ENCODE measurements at places on chromosomes 16 and 17. TPM values are rescaled to one million over a fixed set of nuclear protein-coding genes. Genes with fewer than 3 reads are reported as not detected.

Gene KRTAP4-9
- total RNA-seq, result not detected

Gene CDH1
- total RNA-seq, result not detected

Gene GP1BA
- total RNA-seq, result not detected

Gene CES5A
- total RNA-seq, result not detected

Gene ABCC12
- not detected for total RNA-seq

Gene KRTAP2-3
- not detected for total RNA-seq

Gene NPIPA2
- total RNA-seq, result 0.71 TPM

Gene CYGB
- total RNA-seq, result not detected

Gene TNFRSF17
- total RNA-seq, result not detected

Gene MYH2
- total RNA-seq, result not detected

GRCh38 chr16:65037556-65037955 is 84.3 kb downstream of the CDH11 start:
- DNase-seq, result no peak

DNA sequence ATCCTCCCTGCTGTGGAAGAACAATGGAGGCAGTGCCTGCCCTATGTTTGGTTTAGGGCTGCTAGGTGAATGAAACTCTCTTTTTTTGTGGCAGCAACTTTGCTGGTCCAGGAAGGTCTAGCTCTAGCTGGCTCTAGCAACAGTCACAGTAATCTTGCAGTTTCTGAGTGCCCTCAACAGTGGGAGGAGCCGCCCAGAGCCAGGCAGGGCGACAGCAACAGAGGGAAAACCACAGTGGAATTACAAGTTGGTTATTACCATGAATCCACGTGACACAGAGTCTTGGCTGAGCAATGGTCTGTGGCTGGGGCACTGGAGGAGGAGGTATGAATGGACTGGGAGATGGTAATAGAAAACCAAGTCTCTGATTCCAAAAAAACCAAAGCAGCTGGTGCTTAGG is 10.3 kb downstream of the HSPB9 start:
- DNase-seq, result peak; percentile 87

DNA sequence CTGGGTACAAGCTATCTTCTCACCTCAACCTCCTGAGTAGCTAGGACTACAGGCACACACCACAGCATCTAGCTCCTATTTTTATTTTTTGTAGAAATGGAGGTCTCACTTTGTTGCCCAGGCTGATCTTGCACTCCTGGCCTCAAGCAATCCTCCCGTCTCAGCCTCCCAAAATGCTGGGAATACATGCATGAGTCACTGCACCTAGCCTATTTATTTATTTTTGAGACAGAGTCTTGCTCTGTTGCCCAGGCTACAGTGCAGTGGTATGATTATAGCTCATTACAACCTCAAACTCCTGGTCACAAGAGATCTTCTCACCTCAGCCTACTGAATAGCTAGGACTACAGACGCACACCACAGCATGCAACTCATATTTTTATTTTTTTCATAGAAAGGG is 40.1 kb upstream of the RGS9 start:
- no peak for DNase-seq

DNA sequence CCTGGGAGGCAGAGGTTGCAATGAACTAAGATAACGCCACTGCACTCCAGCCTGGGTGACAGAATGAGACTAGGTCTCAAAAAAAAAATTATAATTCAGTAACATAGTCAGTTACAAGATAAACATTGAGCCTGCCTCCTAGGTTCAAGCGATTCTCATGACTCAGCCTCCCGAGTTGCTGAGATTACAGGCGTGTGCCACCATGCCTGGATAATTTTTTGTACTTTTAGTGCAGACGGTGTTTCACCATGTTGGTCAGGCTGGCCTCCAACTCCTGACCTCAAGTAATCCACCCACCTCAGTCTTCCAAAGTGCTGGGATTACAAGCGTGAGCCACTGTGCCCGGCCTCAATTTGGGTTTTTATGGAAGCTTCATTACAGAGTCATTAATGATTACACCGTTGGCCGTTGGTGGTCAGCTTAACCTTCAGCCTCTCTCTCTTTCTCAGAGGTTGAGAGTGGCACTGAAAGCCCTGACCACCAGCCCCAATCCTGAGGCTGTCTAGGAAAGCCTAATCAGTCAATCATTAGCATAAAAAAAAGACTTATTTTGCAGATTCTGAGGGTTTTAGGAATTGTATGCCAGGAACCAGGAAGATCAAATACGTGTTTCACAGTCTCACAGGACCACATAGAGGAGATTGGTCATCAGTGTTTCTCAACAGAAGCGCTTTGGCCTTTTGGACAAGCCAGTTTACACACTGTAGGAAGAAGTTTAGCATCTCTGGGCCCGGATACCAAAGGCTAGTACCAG is 1.3 kb upstream of the LRRC37A3 start:
- DNase-seq, result peak; percentile 6

GRCh38 chr16:68227850-68228553 is 7.9 kb downstream of the ESRP2 start:
- DNase-seq, result peak; percentile 76

DNA sequence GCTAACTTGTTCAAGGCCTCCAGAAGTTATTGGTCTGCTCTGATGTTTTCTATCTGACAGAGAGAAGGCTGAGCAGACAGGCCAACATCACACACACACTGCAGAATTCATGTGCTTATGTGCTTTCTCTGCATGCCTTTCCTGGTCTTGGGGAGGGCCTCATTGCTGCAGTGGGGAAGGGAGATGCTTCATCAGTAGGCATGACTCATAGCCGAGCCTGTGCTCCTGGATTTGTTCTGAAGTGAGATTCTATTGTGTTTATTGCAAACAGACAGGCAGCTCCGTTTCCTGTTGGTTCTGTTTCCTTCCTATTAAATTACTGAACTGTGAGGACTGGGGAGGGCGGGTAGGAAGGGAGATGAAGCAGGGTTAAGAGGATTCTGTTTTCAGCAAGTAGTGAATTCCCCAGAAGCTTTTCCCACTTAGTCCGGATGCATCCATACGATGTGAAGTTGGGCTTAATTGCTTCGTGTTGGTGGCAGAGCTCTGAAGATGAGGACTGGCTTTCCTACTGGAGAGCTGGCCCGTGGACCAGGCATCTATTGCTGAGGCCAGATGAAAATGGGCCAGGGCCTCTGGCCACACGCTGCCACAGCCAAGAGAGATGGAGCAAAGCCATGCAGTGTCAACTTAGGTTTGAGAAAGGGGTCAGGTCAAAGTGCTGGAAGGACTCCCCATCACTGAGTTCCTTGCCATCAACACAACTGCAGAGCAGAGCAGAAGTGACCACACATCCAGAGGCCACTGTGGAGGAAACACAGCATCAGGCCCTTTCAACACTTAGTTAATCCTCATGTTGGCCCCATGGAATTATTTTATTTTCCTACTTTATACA is 179.3 kb downstream of the UTP18 start:
- no peak for DNase-seq

- DNase-seq, result no peak
Observed at GRCh38 chr16:6362321-6362720, 970.3 kb upstream of the RBFOX1 start.

DNA sequence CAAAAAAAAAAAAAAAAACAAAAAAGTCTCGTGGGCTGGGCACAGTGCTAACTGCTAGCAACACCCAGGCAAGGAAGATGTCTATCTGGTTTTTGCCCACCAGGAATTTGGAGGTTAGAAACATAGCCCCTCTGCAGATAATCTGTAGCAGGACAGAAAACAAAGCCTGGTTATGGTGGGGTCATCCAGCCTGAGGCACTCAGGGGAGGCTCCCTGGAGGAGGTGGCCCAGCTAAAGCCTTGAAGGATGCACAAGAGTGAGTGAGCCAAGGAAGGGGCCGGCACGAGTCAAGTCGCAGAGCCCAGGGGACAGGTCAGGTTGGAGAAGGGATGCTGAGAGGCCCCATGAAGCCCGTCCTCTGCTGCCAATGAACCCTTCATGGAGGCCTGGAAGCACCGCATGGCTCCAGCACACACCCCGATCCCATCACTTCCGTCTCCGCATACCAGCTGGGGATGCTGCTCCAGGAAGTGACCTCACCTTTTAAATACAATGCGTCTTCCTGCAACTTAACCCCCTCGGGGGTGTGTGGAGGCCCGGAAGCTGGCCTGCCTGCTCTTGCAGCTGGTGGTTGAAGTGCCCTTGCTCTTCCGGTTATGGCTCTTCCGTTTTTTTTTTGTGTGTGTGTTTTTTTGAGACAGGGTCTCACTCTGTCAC is 86.5 kb downstream of the ENGASE start:
- peak; percentile 70 for DNase-seq

DNA sequence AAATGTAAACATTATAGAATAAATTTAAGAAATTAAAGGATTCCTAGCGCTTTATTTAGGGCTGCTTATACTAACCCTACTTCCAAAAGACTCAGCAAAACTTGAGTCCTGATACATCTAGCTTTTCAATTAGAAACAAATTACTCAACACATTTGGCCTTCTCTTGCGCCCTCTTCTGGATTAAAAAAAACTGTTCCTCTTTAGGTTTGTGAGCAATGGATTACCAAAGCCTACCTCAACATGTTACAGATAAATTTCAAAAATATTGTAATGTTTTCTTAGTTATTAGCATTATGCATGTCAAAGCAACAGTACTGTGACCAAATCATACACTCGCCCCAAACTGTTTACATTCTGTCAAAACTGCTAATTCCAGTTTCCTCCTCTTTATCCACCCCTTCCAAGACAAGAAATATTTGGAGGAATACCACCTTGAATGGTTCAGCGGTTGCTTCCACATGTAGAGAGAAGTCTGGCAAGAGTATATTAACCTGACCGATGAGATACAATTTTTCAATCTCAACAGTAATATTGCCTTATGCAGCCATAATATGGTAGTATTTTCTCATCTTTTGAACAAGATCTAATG is 2.7 kb downstream of the NUFIP2 start:
- peak; percentile 34 for DNase-seq

GRCh38 chr17:58412961-58413586 is 4.3 kb downstream of the RNF43 start:
- DNase-seq, result no peak

DNA sequence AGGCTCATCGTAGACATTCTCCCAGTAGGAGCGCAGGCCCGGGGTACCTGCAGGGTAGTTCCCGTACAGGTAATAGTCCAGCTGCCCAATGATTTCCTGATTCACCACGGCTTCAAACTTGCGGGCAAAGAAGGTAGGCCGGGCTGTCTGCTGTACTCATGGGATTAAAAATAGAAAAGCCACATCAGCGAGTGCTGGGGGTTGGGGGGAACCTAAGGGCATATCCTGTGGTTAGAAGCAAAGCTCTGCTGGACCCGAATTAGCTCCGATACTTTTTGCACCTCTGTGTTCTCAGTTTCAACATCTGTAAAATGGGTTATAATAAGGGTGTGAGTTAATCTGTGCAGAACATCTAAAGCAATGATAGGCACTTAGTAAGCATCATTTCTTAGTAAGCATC is 336.2 kb downstream of the XYLT1 start:
- DNase-seq, result no peak

DNA sequence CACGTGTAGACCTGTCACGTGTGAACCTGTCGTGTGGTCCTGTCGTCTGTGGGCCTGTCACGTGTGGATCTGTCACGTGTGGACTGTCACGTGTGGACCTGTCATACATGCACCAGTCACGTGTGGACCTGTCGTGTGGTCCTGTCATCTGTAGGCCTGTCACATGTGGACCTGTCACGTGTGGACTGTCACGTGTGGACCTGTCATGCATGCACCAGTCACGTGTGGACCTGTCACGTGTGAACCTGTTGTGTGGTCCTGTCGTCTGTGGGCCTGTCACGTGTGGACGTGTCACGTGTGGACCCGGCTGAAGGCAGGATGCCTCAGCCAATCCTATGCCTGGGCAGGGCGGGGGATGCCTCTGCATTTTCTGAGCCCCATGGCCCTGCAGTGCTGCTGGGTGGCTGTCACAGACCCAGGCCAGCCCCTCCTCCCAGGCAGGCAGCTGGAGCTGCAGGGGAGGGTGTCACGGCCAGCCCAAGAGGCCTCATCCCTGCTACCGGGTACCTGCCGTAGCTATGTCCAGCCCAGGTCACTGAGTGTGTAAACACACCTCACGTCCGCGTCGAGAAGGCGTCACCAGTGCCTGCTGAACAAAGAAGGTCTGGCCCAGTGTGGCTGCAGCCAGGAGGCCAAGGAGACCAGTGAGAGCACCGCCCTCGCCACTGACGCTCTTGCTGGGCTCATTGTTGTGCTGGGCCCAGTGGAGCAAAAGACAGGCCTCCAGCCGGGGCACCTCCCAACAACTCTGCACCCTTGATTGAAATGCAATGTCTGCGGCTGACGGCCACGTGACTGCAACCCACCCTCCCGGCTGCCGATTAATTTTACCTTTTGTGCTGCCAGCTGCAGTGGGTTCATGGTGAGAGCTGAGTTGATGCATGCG is 18.6 kb upstream of the ACSF3 start:
- DNase-seq, result no peak

- no peak for DNase-seq
Observed at GRCh38 chr17:19275457-19276127, 38.4 kb downstream of the EPN2 start.

- DNase-seq, result no peak
Observed at GRCh38 chr16:89898201-89898967, 20.3 kb upstream of the MC1R start.

GRCh38 chr16:12800817-12801216 is 2.9 kb downstream of the CPPED1 start:
- no peak for DNase-seq

DNA sequence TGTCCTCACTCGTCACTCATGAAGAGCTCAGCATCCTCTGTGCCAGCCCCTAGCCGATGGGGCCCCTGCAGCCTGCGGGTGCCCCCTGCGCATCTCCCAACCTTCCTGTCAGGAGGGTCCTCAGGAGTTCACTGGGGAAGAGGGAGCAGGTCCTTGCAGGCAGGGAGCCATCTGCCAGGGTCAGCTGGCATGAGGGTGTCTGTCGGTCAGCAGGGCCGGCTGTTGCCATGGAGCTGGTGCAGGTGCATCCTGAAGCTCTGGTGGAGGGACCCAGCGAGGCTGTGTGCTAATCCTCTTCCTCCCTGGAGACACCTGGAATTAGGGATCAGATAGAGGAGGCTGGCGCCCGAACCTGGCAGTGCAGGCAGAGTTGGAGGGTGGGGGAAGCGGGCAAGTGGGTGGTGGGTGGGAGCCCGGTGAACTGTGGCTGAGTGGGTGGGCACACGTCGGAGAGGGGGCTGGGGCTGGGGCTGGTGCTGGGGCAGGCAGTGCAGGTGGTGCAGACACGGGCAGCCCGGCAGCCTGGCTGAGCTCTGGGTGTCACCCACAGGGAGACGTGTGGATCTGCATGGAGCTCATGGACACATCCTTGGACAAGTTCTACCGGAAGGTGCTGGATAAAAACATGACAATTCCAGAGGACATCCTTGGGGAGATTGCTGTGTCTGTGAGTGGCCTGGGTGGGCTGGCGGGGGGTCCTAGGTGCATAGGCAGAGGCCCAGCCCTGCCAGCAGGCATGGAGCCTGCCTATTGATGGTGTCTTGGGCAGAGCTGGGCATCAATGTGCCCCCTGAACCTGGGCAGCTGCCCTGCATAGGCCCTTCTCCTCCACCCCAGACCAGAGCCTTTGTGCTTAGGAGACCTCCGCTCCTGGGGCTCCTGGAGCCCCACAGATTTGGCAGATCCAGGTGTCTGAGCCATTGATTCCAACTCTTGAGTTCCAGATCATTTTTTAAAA is 17.4 kb downstream of the MAP2K3 start:
- DNase-seq, result peak; percentile 16

DNA sequence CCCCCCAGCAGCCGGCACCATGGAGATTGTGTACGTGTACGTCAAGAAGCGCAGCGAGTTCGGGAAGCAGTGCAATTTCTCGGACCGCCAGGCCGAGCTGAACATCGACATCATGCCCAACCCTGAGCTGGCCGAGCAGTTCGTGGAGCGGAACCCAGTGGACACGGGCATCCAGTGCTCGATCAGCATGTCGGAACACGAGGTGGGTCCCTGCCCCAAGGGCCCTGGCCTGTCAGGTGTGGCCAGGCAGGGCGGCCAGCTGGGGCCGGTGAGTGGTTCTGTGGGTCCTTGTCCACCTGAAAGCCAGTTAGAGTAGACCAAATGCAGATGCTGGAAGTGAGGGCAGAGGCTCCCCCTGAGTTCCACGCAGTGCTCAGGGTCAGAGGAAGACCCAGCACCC is 7.8 kb downstream of the DNAI2 start:
- DNase-seq, result no peak
